ENCODE measurements at places on chromosomes 12 and 14.

GRCh38 chr12:44053549-44054127, 217.8 kb downstream of the TMEM117 start:
- no peak for DNase-seq

GRCh38 chr12:131836193-131836592, 8.0 kb downstream of the MMP17 start:
- DNase-seq, result no peak

DNA sequence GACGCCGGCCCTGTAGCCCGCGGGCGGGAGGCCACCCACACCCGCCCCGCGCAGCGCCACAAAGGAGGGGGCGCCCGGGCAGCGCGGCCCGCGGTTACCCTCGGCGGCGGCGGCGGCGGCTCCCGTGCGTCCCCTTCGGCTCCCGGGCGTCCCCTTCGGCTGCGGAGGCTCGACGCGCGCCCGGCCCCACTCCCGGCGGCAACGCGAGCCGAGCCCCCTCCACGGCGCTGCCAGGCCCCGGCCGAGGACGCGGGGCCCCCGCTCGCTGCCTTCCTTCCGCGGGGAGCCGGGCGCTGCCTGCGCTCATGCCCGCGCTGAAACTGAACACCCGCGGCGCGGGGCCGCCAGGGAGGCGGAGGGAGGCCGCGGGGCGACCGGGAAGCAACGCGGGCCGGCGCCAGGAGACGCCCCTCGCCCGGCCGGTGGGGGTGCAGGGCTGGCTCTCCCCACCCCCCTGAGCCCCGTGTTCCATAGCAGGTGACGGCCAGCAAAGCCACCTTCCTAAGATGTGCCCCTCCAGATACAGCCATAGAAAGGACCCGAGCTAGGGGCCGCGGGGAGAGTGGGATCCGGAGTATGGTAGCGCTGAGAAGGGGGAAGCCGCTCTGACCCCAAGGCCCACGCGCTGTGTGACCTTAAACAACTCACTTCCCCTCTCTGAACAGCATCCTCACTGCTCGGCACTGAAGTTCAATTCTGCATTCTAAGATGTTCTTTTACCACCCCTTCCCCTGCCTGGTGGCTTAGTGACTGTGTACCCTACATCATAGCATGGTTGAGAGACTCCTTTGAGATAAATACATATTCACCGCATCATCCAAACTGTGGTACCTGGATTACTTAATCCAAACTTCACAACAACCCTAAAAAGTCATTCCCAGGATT, 42.8 kb downstream of the KDM2B start:
- DNase-seq, result peak; percentile 60

GRCh38 chr12:62701492-62701891, 233.5 kb downstream of the PPM1H start:
- no peak for DNase-seq

DNA sequence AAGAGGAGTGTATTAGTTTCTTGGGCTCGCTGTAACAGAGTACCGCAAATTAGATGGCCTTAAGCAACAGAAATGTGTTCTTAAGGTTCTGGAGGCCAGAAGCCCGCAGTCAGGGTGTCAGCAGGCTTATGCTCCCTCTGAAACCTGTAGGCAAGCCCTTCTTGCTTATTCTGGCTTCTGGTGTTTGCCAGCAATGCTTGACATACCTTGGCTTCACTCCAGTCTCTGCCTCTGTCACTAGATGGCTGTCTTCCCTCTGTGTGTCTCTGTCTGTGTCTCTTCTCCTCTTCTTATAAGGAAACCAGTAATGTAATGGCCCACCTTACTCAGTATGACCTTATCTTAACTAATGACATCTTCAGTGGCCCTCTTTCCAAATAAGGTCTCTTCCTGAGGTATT, 85.1 kb downstream of the DERA start:
- no peak for DNase-seq

GRCh38 chr14:68692916-68693771, 99.7 kb downstream of the ZFP36L1 start:
- peak; percentile 67 for DNase-seq

GRCh38 chr12:105431537-105432100, 101.1 kb downstream of the C12orf75 start:
- DNase-seq, result no peak
